ENCODE measurements at places on chromosomes 12 and 14.

- no peak for DNase-seq
These were observed 100.5 kb downstream of the PPM1H start for GRCh38 chr12:62834406-62834805.

- DNase-seq: no peak
These were observed 78.8 kb downstream of the GSC start for GRCh38 chr14:94690896-94691659.

DNA sequence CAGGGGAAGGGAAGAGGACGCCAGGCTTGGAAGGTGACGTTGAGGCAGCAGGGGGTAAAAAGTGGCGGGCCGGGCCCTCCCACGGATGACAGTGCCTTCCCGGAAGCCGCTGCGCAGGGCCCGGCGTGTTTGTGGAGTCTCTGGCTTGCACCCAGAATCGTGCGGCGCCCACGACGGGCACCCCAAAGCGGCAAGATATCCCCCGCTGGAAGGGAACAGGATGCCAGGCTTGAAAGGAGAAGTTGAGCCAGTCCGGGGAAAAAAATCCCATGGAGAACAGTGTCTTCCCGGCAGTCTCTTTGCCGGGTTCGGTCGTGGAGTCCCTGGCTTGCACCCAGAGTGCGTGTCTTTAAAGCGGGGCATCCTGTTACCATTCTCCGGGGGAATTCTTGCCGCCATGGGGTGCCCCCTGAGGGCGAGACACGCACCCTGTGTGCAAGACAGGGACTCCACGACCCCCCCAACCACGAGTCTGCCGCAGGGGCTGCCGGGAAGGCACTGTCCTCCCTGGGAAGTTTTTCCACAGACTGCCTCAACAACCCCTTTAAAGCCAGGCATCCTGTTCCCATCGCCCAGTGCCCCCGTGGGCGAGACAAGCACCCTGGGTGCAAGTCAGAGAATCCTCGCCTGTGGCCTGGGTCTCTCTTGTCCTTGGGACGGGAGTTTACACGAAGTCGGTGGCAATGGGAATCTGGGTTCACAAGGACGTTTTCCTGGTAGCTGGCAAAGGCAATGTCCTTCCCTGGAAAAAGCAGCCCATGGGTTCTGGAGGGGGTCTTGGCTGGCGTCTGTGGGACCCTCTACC, 156.1 kb upstream of the ALG10B start:
- DNase-seq: no peak

DNA sequence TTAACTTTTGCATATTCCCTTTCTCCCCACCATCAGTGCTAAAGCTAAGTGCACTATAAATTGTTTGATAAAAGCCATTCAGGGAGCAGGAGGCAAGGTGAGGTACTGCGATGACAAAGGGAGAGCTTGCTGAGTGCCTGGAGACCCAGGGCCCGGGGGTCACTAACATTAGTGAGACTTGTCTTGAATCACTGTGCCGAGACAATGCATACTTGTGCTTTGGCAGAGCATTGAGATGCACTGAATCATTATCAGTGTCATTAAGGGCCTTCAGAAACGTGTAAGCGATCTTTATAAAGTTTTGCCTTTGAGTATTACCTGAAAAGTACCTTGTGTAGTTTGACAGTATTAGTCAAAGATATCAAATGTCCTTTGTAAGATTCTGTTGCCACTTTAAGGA, 447.5 kb downstream of the PCNX1 start:
- DNase-seq: no peak

- DNase-seq: no peak
These were observed 211.0 kb upstream of the FAR2 start for GRCh38 chr12:28938056-28938455.

GRCh38 chr12:32718926-32719325, 36.8 kb downstream of the YARS2 start:
- DNase-seq: no peak

GRCh38 chr12:24394246-24394645, 444.8 kb upstream of the SOX5 start:
- DNase-seq: no peak

DNA sequence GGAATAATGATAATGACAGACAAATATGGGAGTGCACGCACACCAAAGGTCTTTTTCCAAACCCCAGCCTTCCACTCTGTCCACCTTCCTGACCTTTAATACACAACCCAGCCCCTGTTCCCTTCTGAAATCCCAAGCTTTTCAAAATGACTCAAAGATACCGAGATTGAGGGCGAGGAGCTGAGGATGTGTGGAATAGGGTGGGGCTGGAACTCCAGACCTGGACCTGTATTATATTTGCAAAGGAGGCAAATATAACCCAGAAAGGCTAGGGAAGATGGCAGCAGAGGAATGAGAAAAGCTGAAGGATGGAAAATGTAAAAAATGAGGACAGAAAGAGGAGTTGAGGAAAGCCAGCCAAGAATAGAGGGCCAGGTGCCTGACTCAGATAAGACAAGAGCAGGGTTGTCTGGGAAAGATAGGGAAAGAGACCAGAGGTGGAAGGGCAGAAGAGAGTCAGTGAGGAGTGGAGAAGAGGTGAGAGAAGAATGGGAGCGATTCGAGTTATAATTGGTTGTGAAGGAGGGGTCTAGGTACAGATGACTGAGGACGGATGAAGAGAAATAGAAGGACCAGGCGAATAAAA, 1.0 kb upstream of the PTMS start:
- no peak for DNase-seq

DNA sequence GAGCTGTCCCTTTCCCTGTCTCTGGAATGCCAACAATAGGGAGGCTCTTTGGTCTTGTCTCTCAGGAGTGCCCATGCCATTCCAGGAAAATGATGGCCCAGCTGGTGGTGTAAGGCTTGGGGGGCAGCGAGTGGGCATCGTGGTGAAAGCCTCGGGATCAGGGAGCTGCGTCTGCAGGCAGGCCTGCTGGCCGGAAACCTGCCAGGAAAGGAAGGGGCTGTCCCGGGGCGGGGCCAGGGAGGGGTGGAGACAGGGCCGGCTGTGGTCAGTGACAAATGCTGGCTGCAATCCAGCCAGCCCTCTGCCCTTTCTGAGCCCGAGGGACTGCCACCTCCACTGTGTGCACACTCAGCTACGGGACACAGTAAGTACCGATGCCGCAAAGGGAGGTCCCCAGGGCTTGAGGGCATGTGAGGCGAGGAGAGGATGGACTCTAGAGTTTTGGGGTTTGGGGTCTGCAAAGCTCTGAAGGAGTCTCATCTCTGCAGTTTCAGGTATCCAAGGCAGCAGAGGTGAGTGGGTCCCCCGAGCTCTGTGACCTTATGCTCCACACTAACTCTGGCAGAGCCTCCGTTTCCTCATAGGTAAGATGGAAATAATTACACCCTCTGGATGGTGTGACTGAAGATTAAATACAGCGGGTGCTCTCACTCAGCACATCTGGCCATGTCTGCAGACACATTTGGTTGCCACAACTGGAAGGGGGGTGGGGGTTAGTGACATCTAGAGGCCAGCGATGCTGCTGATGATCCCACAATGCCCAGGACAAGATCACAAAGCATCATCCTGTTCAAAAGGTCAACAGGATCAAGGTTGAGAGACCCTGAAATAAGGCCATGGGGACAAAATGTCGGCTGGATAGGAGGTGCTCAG, at the start of gene SERPINA5:
Gene SERPINA5 (plus strand): TSS at position 300 of the 873 bp plus-strand sequence. CDS start 5,937 bp downstream, outside the sequence.
- DNase-seq: no peak

GRCh38 chr14:32393119-32393518, 64.0 kb downstream of the AKAP6 start:
- DNase-seq: no peak

- DNase-seq: no peak
These were observed 30.4 kb upstream of the P2RX7 start for GRCh38 chr12:121102307-121102706.

DNA sequence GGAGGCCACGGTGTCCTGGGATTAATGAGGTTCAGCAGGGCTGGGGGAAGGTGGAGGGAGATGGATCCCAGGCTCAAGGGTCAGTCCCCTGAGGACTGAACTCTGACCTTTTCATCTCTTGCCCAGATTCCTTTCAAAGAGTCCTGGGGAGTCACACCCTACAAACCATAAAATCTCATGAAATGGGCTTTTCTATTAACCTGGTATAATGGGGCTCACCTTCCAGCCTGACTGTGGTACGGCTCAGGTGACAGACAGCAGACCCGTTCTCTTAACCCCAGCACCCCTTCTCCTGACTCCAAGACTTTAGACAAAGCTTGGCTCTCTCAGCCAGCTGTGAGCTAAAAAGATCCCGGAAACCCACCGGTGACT, 268.2 kb downstream of the ADGRD1 start:
- no peak for DNase-seq

DNA sequence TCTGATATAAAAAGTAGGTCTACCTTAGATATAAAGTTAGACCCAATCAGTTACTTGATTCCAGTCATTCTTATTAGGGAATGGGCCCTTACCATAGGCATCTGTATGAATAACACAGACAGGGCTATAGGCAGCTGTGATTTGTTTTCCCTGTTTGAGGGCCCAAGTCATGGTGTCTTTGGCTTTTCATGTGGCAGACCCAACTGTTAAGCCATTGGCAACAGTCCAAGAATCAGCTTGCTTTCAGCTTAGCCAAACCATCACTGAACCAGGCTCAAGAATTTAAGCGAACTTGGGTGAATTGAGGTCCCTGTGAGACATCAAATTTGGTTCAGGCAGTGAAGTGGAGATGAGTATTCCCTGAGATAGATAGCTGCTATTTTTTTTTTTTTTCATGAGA, 111.2 kb downstream of the LRRIQ1 start:
- no peak for DNase-seq

DNA sequence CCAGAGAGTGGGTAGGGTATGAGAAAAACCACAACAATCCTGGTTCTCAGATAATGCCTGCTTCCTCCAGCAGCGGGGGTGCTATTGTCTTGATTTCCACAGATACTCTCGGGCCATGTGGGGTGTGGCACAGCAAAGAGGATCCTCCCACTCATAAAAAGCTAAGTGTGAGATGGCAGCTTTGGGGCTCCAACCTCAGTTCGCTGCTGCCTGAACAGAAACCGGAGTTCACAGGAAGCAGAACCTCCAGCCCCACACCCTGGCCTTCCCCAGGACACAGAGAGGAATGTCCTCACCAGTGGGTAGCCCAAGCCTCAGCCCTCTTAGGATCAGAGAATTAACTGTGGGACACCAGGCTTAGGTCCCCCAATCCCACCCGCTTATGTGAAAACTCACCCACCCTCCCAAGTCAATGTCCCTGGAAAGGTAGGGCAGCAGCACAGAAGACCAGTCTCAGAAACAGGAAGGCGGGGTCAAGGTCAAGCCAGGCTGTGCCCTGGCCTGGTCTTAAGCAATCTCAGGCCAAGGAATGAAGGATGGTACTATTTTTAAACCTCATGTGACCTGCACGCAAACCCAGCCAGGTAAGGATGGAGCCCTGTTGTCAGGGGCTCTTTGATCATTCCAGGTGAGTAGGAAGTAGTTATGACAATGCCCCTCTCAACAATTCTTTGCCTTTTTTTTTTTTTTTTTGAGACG, 9.0 kb downstream of the KCTD10 start:
- DNase-seq: no peak

DNA sequence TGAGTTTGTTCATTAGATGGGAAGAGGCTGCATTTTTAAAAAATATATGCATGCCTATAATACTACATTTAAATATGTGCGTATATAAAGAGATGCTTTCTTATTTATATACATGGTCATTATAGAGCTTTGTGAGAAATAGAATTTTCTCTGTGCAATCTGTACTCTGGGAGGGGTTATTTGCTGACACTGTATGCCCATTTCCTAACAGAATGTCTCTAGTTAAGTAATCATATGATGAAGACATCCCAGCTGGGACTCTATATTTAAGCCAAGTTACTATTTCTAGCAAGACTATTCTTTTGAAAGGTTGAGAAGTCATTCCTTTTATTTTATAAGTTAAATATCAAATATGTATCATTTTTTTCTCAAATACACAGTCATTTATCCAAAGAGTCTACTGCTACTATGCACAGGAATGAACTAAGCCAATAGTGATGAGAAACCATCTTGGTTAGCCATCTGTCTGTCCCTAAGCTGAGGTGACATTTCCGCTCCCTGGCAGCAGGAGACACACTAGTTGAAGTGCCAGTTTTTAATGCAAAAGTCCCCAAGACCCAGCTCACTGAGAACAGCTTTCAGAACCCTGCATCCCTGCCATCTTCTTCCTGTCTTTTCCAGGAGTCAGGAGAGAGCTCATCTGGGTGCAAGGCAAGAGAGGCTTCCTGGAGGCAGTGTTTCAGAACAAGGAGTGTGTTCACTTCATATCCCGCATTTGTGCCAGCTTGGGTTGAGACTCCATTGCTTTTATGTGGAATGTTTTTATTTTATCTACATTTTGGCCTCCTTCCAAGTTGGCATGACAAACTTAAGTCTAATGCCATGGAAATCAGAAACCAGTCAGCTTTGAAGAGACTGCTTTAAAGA, 69.5 kb downstream of the TMEM132C start:
- DNase-seq: no peak
